ENCODE measurements at places on chromosomes 7 and 10.

DNA sequence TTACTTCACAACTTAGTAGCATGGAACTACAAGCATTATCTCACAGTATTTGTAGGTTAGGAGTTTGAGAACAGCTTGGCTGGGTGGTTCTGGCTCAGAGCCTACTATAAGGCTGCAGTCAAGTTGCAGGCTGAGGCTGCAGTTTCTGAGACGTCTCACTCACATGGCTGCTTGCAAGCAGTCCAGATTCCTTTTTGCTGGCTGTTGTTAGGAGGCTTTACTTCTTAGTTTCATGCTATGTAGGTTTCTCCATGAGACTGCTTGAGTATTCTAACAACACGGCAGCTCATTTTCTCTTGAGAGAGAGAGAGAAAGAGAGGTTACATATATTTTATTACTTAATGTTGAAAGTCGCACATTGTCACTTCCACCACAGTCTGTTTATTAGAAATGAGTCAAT lies 1073.9 kb downstream of the NXPH1 start:
- DNase-seq, result no peak

DNA sequence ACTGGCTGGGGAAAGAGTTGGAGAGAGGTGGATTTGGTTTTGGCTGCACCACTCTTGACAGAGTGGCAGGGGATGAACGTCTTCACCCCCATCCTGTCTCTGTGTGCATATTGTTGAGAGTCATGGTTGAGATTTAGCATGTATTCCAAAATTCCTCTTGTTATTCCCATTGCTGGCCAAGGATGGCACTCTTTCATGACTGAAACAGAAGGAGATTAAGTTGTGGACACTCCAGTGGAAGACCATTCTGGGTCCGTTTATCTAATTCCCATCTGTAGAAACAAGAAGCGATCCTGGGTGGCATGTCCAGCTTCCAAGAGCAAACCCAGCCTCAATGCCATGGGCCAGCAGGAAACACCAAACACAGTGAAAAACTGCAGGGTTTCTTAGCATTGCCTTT lies 469.0 kb upstream of the IGFBP3 start:
- no peak for DNase-seq

- DNase-seq, result no peak
These were observed 164.2 kb upstream of the DPP6 start for GRCh38 chr7:153887749-153888569.

DNA sequence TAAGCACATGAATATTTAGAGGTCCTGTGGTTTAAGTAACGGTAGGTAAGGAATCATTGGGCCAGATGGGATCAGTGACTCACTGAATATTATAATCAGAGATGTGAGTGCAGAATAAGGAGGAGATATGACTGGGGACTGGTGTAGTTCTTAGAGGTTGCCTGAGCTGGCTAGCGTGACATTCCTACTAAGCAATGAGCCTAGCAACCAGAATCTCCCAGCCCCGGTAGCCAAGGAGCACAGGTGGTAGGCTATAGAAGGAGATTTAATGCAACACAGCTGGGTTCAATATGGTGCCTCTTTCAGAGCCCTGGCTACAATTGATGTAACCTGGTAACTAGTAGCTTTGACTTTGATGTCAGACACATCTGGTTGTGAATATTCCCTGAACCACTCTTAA lies 641.6 kb downstream of the AUTS2 start:
- no peak for DNase-seq

DNA sequence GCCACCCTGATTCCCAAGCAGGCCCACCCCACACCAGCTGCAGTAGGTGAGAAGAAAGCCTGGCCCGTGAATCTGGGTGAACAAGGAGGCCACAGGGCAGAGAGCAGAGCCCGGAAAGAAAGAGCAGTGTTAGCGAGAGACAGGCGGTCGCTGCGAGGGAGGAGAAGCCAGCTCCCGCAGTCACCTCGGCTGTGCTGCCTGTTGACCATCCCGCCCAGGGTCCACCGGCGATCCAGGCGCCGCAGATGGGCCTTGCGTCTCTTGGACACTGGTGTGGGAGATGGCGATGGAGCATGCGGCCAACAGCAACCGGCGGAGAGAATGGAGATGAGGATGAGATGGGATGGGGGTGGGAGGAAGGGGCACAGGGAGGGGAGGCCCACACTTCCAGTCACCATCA lies 128.8 kb downstream of the NEURL1 start:
- DNase-seq, result peak; percentile 28

DNA sequence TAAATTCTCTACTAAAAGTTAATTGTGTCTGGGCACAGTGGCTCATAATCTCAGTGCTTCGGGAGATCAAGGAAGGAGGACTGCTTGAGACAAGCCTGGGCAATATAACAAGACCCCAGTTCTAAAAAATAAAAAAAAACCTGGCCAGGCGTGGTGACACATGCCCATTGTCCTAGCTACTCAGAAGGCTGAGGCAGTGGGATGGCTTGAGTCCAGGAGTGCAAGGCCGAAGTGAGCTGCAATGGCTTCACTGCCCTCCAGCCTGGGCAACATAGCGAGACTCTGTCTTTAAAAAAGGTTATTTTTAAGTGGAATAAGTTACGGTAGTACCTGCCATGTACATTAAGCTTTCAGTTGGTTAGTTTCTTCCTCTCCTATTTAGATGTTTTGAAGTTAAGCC lies 28.9 kb downstream of the CDK14 start:
- DNase-seq, result no peak

- no peak for DNase-seq
These were observed 376.3 kb downstream of the INHBA start for GRCh38 chr7:41326616-41327015.

- no peak for DNase-seq
These were observed 153.4 kb downstream of the BMPER start for GRCh38 chr7:34058801-34059135.

- DNase-seq, result no peak
These were observed 53.7 kb upstream of the CD36 start for GRCh38 chr7:80584778-80585177.

GRCh38 chr7:39504963-39505362 lies 61.2 kb upstream of the YAE1 start:
- DNase-seq, result no peak

DNA sequence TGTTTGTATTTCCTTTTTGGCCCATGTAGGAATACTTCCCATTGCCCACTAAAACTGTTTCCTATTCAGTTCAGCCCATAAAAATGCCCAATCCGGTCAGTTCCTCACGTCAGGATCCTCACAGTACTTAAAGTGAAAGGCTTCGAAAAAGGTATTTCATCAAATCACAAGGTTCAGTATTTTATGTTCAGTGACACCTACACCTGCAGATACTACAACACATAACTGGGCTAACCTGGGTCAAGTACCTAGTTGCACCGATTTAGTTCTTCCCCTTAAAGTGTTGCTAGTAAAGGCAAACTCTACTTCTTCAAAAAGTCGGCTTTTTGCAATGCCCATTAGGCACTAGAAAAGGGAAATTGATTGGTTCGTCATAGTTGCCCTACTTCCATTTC lies 1.1 kb downstream of the SNX13 start:
- DNase-seq, result no peak

GRCh38 chr10:110901954-110902819 lies 16.8 kb downstream of the BBIP1 start:
- no peak for DNase-seq

- peak; percentile 64 for DNase-seq
These were observed 116.1 kb upstream of the ZMIZ1 start for GRCh38 chr10:78952686-78953085.

GRCh38 chr10:49075743-49076142 lies 39.6 kb downstream of the VSTM4 start:
- no peak for DNase-seq

DNA sequence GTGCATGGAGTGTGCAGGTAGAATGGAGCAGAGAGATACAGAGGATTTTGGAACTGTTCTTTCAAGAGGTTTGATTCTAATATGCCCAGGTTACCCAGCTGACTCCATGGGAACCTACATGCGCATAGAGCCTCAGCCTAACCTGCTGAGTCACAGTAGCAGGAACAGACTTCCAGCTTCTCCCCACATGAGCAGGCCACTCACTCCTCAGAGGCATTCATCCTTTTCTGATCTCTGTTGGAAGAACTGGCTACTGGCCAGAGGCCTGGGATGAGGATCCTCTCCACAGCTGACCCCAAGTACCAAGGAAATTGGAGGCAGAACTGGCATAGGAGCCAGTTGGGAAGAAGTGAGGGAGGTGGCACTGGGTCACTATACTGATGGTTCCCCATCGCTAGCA lies 17.9 kb upstream of the CCSER2 start:
- DNase-seq, result no peak

- peak; percentile 33 for DNase-seq
These were observed 203.4 kb upstream of the AHR start for GRCh38 chr7:17094963-17095574.

GRCh38 chr10:5423771-5424170 lies 11.4 kb downstream of the NET1 start:
- no peak for DNase-seq

DNA sequence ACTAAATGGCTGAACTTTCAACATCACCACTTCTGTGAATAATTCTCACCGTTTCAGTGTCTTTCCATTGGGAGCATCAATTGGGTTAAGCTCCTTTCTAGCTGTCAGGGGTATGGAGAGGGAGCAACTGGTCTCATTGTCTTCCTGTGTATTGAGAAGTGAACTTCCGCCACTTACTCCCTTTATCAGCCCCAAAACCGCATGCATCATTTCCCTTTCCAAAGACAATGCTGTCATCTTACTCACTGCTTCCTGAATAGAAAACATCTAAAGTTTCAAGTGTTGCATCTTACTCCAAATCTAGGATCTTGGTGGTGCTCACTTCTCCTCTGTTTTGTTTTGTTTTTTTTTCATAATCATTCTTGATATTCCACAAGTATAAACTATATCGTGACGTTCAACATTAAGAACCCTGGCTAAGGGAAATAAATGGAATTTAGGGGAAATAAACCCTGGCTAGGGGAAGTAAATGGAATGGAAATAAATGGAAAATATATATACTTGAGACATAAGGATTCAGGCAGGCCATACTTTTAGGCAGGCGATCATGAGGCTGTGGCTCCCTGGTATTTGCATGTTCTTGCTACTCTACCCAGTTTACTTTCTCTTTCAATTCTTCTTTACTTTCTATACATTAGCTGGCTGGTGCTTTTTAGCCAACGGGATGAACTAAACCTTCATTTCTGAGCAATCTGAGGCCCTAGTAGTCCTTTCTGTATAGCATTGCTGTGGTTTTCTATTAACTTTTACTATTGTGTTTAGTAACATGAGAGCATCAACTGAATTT lies 371.9 kb downstream of the BMPER start:
- no peak for DNase-seq

DNA sequence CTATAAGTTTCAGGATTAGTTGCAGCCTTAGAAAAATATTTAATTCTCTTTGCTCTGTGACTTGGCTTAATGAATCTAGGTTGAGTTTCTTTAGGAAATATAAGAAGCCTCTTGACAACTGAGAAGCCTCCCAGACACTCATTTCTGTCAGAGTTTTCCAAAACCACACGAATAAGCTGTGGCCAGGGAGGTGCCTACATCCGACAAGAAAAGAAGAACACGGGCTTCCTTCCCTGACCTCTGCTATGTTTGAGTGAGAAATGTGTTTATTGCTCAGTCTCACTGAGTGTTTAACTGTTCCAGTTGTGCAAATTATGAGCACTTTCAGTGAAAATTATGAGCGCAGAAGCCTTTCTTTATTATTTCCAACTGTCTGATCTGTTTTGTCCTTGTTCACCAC lies 105.0 kb downstream of the TRIL start:
- no peak for DNase-seq

DNA sequence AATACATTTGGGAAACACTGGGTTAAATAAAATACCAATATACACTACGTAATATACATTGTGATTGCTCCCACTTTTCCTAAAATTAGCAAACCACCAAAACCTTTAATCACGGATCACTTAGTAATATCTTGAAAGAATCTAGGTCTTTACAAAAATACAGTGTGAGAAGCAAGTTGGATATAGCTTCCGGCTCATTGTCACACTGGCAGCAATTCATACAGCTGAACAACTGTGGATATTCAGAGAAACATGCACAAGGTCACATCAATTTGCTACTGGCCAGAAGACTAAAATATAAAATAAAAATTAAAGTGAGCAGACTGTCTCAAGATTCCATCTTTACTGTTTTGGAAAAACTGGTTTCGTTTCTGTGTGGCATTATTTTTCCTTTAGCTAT lies 69.1 kb downstream of the ZNF438 start:
- no peak for DNase-seq

DNA sequence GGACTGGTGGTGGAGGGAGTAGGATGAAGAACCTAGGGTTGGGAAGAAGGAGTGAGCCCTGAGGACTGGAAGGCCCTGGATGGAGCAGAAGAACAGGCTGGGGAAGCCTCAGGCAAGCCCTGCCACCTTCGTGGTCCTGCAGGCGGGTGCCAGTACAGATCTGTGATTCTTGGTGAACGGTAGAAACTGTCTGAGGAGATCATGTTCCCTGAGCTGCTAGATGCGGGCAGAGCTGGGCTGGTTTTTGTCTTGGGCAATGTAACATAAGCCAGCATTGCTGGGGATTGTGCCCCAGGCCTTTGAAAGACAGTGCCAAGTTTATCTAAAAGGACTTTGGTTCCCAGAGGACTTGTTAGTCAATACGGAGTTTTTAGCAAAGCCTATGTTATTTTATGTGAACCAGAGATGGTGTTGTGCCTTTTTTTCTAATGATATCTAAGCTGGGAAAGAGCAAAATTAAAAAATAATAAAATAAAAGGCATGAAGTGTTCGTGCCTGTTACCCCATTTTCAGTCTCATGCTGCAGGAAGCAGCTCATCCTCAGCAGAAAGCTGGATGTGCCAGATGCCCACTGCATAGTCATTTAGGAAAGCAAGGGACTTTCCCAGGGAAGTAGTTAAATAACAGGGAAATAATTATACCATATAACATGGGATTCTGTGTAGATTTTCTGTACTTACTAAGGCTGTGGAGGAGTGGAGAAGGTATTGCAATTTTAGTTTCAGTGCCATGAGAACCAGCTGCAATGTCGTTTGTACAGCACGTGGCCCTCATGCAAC lies 24.4 kb upstream of the FIGNL1 start:
- DNase-seq, result no peak

- DNase-seq, result no peak
These were observed 8.8 kb downstream of the ASB10 start for GRCh38 chr7:151178236-151178635.

- no peak for DNase-seq
These were observed 18.4 kb upstream of the GIMAP8 start for GRCh38 chr7:150431839-150432658.

DNA sequence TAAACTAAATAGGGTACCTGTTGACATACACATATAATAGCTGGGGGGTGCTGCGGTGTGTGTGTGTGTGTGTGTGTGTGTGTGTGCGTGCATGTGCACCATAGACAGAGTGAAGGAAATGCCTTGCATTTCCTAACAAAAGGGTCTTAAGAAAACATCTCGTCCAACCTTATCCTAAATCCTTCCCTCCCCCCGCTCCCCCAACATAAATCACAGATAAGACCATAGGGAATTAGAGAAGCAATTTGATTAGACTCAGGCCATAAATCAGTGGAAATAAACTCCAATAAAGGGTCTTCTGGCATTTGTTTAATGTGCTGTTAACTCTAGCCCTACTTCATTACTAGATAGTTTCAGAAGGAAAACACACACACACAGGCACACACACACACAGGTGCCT lies 148.5 kb downstream of the PPP1R17 start:
- DNase-seq, result no peak

Measured in left ventricle myocardium superior (tissue), 1 donor.